ENCODE measurements at places on chromosomes 3 and 15.

DNA sequence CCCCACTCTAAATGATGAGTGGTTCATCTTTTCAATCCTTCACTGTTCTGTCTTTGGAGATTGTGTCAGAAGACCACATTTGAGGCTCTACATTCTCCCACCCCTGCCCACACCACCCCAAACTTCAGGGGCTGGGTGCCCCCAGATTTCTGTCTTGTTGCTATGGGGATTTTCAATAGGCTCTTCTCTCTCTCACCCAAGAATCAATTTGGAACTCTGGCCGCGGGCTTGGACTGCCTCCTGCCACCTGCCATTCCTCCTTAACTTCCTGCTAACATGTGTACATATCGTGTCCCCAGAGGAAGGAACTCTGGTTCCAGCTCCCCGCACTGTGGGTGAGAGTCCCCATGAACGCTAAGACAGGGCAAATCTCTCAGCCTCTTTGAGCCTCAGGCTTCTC is 67.4 kb upstream of the LARS2 start:
- DNase-seq, result no peak

DNA sequence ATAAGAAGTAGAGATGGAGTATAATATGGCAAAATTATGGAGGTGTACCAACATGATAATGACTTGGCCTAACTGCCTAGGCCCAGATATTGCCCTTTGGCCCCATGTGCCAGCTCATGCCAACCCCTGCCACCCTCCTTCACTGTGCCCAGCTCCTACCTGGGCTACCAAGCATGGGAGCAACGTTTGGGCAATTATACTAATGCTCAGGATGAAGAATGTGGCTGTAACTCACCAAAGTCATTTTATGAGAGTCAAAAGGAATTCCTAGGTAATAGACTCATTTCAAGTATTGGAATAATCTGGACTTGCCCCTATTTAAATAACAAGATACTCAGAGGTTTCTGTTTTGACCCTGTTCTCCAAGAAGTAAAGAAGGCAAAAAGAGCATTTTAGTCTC is 240.2 kb upstream of the IL12A start:
- DNase-seq, result no peak

GRCh38 chr3:13479332-13479581 is 849 bp upstream of the HDAC11 start:
- peak; percentile 53 for DNase-seq

- DNase-seq, result no peak
Measured at GRCh38 chr15:48603123-48603500, 42.4 kb downstream of the FBN1 start.

DNA sequence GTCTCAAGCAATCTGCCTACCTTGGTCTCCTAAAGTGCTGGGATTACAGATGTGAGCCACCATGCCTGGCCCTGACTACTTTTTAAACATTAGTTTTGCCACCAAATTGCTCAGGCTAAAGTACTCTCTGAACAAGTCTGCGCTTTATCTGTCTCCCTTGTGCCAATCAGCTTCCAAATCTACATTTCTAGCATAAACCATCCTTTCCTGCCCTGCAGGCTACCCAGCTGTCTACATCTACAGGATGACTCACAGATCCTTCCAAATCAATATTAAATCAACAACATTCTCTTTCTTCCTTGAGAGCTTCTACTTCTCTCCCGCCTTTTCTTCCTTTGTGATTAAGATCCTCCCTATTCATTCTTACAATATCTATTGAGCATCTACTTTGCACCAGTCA is 16.0 kb upstream of the ATOSA start:
- DNase-seq, result no peak
